ENCODE measurements at places on chromosomes 11 and 22. TPM values are rescaled to one million over a fixed set of nuclear protein-coding genes. Genes with fewer than 3 reads are reported as not detected.

Gene RTN4R
- 1.8 TPM for total RNA-seq

Gene USP2
- total RNA-seq, result 68.8 TPM

Gene SLC29A2
- total RNA-seq, result 15.1 TPM

Gene NXPE1
- total RNA-seq, result not detected

Gene TMEM86A
- 3.9 TPM for total RNA-seq

Gene KCNJ1
- not detected for total RNA-seq

Gene MYRF
- total RNA-seq, result 4.0 TPM

Gene PAMR1
- total RNA-seq, result 23.4 TPM

Gene OR2D2
- not detected for total RNA-seq

Gene AIFM3
- 1.5 TPM for total RNA-seq

Gene BTG4
- total RNA-seq, result not detected

Gene MUC6
- total RNA-seq, result not detected

Gene OR51E1
- 0.34 TPM for total RNA-seq

Gene LYVE1
- total RNA-seq, result 95.2 TPM

Gene DCHS1
- total RNA-seq, result 14.4 TPM

Gene APOA4
- total RNA-seq, result not detected

Gene TRIOBP
- 83.5 TPM for total RNA-seq

Gene GVQW3
- total RNA-seq, result 2.1 TPM

Gene NOX4
- 2.7 TPM for total RNA-seq

Gene OR52E8
- total RNA-seq, result not detected

Gene PRAME
- not detected for total RNA-seq

Gene OR51B4
- not detected for total RNA-seq

Gene TMPRSS4
- total RNA-seq, result not detected

Gene TENM4
- 4.4 TPM for total RNA-seq

Gene BID
- total RNA-seq, result 14.1 TPM

Gene OR10A2
- total RNA-seq, result not detected

Gene PATE2
- not detected for total RNA-seq

Gene CELSR1
- total RNA-seq, result 8.1 TPM

Gene SYT7
- 39.7 TPM for total RNA-seq

Gene GAB4
- total RNA-seq, result not detected

Gene CSF2RB
- total RNA-seq, result 6.0 TPM

Gene SLC15A3
- total RNA-seq, result 24.8 TPM

Gene C1QTNF5
- 25.1 TPM for total RNA-seq

Gene APOL5
- not detected for total RNA-seq

Gene GRK3
- 12.2 TPM for total RNA-seq

Gene DUSP8
- total RNA-seq, result 21.7 TPM

Gene ALDH3B1
- total RNA-seq, result 8.9 TPM

Gene PKNOX2
- 13.8 TPM for total RNA-seq

Gene NAALADL1
- total RNA-seq, result 6.6 TPM

Gene TBX10
- not detected for total RNA-seq

Gene NLRP10
- total RNA-seq, result not detected

Gene MS4A7
- total RNA-seq, result 33.1 TPM

Gene ANAPC15
- 43.3 TPM for total RNA-seq

Gene OR8A1
- total RNA-seq, result not detected

Gene CYB5R2
- 3.7 TPM for total RNA-seq

Gene MISFA
- total RNA-seq, result 5.9 TPM

Gene AQP11
- total RNA-seq, result 0.73 TPM

Gene SCN3B
- total RNA-seq, result 1.2 TPM

Gene MN1
- 13.1 TPM for total RNA-seq

Gene OSM
- total RNA-seq, result 1.4 TPM

Gene DERL3
- 5.8 TPM for total RNA-seq

Data from left cardiac atrium (tissue), 4 donors.